CD4-positive, alpha-beta T cell treated with Interleukin-21 for 1 hour (primary cell): ENCODE measurements at places on chromosomes 2 and 18.

DNA sequence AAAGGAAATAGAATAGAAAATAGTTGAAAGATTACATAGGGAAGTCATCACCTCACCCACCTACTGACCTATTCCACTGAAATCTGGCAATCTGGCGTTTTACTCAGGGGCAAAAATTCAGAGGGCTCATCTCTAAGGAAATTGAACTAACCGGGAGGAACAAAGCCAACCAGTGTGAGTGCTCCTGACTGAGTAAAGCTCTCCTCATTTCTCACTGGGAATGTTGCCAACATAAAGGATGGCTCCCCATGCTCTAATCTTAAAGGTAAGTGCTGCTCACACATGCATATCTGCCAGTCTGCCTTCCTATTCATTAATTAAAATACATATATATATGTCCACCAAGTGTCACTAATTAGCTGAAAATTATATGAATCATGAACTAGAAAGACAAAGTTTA, 13.5 kb upstream of the DOK6 start:
- DNase-seq, result no peak

DNA sequence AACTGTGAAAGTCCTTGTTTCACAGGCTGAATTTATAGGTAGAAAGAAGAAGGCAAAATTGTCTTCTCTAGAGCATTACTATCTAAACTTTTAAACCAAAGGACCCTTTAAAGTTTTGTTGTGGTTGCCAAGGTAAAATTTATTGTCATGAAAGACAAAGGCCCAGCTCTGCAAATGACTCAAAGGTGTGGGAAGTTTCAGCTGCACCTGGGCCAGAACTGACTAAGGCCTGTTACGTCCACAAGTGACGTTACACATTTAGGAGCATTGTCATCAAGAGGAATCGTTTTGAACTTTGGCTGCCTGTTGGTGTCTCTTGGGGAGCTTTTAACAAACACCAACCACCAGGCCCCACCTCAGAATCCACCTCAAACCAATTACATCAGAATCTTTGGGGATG, 8.1 kb upstream of the DSC3 start:
- DNase-seq, result no peak

DNA sequence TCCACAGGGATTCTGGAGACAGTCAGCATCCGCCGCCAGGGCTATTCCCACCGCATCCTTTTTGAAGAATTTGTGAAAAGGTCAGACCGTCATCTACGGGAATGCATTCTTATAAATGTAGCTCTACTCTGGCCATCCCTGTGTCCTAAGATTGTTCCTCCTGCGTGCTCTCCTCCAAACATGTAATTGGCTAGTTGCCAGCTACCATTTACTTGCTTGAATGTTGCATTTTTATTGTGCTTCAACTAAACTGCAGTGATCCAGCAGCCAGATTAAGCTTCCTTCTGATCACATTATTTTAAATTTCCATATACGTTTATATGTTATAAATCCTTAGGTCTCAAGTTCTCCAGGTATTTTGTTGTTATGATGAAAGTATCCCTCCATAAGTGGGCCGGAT, 248.5 kb upstream of the SP5 start:
- DNase-seq, result no peak

DNA sequence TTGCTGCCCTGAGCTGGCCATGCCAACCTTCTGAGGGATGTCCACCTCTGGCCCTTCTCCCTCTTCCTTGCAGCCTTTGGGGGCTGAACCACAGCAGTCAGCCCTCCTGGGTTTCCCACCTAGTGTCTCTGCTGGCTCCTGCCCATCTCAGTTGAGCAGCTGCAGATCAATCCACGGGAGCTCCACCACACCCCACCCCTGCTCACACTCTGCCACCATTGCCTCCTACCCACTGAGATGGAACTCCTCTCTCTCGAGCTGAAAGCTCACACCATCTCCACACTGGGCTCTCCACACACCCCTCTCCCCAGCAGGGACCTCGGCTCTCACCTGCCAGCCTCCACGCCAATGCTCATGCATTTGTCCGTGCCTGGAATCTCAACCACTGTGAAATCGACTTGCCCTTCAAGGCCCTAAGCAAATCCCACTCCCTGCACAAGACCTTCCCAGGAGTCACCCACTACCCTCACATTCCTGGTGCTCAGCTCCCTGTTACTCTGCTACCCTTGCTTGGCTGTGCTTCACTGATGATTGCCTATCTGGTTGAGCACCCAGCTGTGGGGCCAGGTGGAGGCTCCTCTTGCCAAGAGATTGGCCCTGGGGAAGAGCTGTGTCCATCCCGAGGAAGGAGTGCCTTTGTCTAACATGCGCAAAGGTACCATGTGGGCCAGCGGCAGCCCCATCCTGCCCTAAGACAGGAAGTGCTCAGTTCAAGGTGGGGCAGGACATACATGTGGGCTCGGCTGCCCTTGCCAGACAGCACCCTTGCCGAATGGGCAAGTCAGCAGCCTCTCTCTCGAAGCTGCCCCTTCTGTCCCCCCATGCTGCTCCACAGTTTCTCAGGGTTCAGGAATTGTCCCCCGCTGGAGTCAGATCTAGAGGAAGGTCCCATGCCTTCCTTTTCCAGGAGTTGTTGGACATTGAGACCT, 208.7 kb downstream of the CYP26B1 start:
- no peak for DNase-seq

DNA sequence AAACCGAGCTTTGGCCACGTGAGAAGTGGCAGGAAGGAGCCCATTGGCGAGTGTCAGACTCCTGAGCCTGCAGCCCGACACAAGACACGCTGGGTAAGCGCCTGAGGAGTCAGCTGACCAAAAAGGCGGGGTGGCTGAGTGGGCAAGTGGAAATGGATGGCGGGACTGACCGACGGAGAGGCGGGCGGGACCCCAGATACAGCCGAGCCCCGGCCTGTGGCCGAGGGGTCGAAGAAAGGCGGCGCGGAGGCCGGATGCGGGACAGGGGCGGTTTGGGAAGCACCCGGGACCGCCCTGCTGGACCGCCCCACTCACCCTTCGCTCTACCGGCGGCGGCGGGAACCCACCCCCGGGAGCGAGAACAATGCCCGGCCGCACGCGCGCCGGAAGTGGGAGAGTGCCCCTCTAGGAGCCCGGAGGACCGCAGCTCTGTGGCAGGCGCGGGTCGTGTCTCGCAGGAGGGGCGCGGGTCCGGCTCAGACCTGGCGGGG, 22.8 kb downstream of the ZSCAN30 start:
- peak; percentile 80 for DNase-seq

DNA sequence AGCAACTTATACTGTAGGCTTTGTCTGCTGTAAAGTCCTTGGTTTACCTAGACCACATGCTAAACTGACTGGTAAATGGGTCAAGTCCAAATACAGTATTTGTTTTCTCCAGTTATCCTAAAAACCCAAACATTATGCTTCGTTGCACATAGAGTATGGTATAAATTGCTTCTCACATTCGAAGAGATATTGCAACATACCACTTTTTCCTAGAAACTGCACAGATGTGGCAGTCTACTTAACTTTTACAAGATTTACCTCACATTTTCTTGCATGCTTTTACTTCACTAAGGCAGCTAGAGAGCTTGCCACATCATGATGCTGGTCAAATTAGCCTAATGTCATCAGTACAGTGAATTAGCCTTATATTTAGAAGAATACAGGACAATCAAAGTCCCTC, 66.0 kb upstream of the SCN7A start:
- no peak for DNase-seq

DNA sequence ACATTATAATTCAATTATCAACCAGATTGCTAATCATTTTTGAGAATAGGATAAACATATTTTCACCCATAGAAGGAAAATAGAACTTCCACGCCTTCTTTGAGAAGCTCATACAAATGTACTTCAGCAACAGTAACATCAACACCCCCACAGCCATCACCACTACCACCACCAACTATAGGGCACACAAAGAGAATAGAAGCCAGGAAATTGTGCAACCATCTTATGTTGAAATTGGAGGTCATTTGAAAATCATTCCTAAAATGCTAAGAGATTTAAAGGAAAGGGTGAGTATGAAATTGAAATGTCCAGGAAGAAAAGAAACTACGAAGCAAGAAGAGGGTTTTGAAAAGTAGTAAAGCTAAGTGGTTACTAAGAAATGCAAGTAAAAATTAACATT, 563.4 kb downstream of the ZNF804A start:
- DNase-seq, result no peak

DNA sequence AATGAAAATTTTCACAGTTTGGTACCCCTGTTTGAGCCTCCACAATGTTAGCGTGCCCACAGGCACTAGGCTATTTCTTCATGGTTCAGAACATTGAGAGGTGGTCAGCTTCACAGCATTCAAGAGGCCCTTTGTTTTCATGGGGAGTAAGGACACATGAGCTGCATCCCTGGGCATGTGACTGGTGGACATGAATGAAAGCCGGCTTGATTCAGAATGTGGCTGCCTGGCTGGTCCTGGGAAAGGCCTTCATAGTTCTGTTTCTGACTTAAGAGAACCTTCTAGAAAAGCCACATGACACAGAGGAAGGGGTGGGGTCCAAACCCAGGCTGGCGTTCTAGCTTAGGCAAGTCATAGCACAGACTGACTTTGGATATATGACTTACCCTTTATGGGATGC, 420.6 kb downstream of the CMPK2 start:
- DNase-seq, result no peak

- no peak for DNase-seq
Measured at GRCh38 chr2:59724746-59725145, 828.7 kb downstream of the BCL11A start.

- DNase-seq, result no peak
Measured at GRCh38 chr18:41660654-41661053, 294.4 kb upstream of the PIK3C3 start.

- no peak for DNase-seq
Measured at GRCh38 chr18:42977982-42978637, 137.4 kb downstream of the RIT2 start.

DNA sequence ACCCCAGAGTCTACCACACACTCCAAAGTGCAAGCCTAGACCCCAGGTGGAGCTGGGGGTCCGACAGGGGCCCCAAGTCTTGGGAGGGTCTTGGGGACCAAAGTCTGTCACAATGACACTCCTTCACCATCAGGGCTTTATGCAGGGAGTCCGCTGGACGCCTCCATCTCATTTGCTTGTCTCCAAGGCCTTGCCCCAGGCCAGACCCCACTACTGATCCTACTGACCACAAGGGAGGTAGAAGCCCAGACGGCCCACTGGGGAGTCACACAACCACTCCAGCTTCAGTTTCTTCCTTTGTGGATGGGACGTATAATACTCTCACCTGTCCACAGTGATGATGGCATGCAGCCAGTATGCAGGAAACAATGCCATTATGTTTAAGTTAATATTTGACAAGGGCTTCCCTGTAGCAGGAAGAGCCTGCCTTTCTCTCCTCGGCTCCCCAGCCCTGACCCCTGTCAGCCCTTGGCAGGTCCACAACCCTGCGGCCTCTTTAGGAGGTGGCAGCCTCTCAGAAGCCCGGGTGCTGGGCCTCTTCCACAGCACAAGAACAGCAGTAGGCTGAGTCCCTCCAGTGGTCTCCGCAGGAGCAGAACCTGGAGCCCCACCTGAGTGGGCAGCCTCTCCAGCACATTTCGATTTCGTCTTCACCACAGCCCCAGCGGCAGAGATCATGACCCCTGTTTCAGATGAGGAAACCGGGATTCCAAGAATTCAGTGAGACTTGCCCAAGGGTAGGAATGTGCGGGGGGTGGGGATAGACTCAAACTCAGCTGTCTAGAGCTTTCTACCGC, 6.5 kb downstream of the BIN1 start:
- no peak for DNase-seq

GRCh38 chr18:59669872-59670657, 27.2 kb downstream of the CCBE1 start:
- no peak for DNase-seq

DNA sequence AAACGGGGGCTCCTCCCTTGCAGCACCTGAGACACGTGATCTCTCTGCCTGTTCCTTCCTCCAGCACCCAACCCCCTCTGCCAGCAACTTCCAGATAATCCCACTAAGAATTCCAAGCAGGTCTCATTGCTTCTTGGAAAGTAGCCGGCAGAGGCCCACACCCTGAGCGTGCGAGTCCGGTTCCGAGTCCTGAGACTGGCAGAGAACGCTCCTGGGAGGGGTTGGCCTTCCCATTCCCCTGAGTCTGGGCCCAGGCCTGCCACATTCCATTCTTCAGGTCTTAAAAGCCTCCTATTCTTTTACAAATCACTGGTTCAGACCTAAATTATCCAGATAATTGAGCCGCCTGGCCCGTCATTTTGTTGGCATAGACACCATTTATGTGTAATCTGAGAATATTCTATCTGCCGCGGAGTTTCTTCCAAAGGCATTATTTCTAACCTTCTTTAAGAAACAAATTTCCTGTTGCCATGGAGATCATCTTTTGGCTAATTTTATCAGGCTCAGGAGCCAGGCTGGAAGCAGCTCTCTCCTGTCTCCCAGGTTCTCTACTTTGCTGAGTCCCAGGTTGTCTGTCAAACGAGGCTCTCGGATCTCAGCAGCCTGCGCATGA, 165.4 kb downstream of the MYCN start:
- DNase-seq, result no peak

DNA sequence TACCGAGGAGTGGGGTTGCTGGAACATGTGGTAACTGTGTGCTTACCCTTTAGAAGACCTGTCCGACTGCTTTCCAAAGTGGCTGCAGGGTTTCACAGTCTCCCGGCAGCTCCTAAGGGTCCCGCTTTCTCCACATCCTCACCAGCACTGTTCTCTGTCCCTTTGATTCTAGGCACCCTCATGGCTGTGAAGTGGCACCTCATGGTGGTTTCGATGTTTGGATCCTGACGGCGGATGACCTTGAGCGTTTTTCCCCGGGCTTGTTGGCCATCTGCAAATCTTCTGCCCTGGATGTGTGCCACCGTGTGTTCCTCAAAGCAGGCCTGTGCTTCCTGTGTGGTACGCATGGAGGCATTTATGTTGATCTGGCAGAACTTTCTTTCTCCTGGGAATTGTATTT, 292.5 kb upstream of the HDAC4 start:
- DNase-seq, result no peak

DNA sequence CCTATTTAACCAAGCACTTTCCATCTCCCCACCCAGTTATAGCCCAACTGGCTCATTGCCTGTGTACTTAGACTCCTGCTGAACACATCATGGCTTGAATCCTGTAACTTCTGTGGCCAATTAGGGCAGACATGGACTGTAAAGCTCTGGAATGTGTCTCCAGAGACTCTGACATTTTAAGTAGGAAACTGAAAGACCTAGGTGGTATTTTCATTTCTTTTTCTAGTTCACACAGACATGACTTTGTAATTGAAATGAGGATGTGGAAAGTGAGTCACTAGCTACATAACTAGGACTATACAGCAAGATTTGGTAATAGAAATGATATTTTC, 12.2 kb downstream of the DOK1 start:
- no peak for DNase-seq

GRCh38 chr2:105761931-105762515, 17.3 kb downstream of the NCK2 start:
- no peak for DNase-seq

DNA sequence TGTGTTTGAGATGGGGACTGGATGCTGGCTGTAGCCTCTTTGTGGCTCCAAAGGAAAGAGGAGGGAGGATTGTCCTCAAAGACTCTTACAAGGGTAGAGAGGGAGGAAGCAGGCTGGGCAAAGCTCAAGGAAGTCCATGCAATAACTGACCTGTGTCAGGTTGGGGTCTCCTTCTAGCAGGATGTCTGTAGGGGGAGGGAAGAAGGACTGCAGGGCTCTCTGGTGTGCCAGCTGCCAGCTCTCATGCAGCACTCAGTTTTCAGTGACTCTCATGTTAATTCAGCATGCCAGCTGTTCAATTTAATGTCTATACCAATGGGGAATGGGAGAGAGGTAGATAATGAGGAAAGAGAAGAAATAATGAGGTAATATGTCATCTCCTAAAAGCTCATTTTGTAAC, 85.3 kb upstream of the RANBP2 start:
- no peak for DNase-seq
